ENCODE measurements at places on chromosomes 16 and 17.

DNA sequence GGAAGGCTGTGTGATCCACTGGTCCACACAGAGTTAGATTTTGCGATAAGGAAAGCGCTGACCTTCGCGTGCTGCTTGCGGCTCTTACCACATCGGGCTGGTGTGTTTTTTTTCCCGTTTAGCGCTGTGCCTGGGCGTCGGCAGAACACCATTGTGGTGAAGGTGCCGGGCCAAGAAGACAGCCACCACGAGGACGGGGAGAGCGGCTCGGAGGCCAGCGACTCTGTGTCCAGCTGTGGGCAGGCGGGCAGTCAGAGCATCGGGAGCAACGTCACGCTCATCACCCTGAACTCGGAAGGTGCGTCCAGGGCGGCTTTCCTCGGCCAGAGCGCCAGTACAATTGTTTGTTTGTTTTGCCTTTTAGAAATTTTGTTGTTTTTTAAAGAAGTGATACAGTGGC lies 54.7 kb downstream of the BANP start:
- DNase-seq = no peak

- DNase-seq = no peak
Observed at GRCh38 chr17:77852731-77853130, 105.8 kb upstream of the TNRC6C start.

DNA sequence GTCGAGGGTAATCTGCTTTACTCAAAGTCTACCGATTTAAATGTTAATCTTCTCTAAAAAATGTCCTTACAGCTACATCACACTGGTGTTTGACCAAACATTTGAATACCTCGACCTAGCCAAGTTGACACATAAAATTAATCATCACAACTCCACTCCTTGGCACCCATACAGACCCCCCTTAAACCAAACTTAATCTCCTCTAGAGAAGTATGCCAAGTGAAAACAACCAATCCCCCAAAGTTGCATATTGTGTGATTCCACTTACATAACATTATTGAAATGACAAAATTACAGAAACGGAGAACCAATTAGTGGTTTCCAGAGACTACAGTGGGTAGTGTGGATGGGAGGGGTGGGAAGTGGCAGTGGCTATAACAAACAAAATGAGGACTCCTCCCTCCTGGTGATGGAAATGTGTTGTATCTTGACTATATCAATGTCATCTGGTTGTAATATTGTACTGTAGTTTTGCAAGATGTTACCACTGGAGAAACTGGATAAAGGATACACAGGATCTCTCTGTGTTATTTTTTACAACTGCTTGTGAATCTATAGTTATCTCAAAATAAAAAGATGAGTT lies 39.4 kb downstream of the CAPNS2 start:
- no peak for DNase-seq

DNA sequence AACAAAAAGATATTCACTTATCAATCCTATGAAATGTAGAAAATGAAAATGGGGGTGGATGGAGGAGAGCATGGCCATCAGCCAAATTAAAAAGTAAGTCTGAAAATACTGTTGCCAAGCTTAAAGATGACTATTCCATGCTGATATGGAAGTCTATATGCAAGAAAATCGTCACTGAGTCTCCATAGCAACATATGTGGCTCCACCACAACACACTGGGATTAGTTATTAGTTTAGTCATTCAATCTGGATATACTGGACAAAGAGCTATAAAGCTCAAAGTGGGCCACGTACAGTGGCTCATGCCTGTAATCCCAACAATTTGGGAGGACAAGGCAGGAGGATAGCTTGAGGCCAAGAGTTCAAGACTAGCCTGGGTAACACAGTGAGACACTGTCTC lies 24.7 kb upstream of the PSMD7 start:
- no peak for DNase-seq

GRCh38 chr16:30902029-30902972 lies 5.9 kb downstream of the CTF1 start:
- peak; percentile 71 for DNase-seq

- no peak for DNase-seq
Observed at GRCh38 chr17:29674281-29674680, 51.6 kb upstream of the CORO6 start.

- no peak for DNase-seq
Observed at GRCh38 chr17:81514489-81514738, 1.8 kb upstream of the ACTG1 start.

DNA sequence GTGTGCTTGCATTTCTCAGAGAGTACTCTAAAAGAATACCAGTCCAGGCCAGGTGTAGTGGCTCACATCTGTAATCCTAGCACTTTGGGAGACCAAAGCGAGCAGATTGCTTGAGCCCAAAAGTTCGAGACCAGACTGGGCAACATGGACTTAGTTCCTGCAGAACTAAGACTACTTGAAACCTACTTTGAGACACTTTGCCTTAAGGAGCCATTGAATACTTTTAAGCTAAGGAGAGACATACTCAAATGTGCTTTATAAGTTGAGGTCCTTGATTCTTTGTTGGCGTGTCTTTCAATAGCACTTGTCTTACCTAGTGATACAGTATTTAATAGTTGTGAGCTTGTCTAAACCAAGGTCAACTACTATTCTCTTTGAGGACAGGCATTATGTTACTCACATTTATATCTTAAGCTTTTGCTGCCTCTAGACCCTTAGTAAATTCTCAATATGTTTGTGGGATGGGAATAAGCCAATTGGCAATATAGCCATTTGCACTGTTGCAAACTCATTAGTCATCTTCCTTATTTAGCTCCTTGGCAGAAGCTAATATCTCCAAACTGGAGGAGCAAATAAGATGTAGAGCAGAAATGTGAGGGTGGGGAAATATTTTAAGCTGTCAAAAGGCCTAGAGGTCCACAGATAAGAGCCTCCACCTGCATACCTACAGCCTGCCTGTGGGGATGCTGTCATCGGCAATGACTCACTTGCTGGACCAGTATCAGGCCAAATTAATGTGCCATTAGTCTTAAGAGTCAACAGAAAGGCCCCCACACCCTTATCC lies 16.3 kb downstream of the SCPEP1 start:
- no peak for DNase-seq

- DNase-seq = no peak
Observed at GRCh38 chr16:54177862-54178477, 108.6 kb downstream of the IRX3 start.

DNA sequence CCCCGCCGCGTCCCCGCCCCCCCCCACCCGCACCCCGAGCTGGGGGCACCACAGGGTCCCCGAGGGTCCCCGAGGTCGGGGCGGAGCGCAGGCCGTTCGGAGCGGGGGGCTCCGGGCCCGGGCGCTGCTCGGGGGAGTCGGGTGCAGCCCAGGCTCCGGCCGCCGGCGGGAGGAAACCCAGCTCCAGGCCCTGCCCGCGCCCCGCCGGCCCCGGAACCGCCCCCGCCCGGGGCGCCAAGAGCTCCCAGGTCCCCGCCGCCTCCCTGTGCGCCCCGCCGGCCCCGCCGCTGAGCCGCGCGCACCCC lies 33.2 kb upstream of the RPH3AL start:
- no peak for DNase-seq

DNA sequence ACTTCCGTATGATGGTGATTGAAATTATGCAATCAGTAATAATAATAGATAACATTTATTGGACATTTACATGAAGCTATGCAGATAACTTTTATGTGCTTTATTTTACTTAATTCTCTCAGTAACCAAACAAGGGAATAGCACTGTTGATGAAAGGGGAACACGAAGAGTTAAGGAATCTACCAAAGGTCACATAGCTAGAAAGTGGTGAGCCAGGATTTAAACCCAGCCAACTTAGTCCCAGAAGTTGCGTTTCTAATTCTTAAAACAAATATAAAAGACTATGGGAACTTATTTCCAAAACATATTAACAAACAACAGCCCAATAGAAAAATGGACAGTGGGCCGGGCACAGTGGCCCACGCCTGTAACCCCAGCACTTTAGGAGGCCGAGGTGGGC lies 9.7 kb downstream of the SPNS3 start:
- no peak for DNase-seq

GRCh38 chr17:726271-726919 lies 6.0 kb upstream of the TLCD3A start:
- DNase-seq = no peak

DNA sequence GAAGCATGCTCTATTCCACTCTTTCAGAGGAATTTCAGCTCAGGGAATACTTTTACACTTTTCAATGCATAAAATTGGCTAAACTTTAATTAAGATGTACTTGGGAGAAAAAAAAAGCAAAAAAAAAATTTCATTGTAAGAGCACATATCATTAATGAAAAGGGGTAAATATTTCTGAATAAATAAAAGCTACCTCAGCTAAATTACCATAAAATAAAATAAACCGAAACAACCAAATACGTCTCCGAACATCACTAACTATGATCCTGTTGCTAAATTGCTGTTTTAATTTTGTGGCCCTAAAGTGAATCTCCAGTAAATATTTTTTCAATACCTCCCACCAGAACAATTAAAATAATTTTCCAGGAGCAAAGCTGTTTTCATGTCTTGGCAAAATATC lies 203.7 kb upstream of the KCNJ16 start:
- DNase-seq = no peak

DNA sequence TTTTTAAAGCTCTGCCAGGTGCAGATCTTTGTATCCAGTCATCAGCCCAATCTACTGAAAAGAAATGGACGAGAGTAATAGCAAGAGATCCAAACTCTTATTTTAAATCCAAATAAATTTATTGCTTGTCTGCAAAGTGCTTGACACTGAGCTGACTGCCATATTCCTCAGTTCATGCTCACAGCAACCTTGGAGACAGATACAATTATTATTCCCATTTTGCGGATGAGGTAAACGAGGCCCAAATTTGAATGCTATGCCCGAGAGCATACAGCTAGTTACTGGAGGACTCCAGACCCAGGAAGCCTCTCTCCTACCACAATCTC lies 620 bp downstream of the NOB1 start:
- no peak for DNase-seq

DNA sequence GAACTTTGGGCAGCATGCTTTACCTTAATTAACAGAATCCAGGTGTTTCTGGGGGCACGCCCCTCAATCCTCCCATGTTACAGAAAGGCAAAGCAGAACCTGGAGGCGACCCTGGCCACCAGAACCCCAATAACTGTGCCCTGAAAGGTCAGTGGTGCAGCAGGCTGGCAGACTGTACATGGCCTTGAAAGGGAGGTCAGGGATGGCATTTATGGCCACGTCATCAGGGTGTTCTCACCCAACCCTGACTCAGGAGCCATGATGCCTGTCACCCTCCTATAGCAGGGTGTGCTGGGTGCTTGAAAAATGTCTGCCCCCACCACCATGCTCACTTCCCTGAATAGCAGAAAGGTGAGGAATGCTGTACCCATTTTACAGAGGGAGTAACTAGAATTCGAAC lies 177.7 kb downstream of the TMEM132E start:
- DNase-seq = no peak

- no peak for DNase-seq
Observed at GRCh38 chr17:42414704-42415409, 8.2 kb downstream of the CAVIN1 start.

- DNase-seq = no peak
Observed at GRCh38 chr16:59320657-59321056, 586.5 kb upstream of the GOT2 start.

- peak; percentile 72 for DNase-seq
Observed at GRCh38 chr17:73013816-73014663, 78.4 kb downstream of the SLC39A11 start.

- DNase-seq = no peak
Observed at GRCh38 chr17:39536468-39536867, 71.3 kb downstream of the NEUROD2 start.
